Esophagus squamous epithelium (tissue), 5 donors: ENCODE measurements at places on chromosomes 3 and 15. TPM values are rescaled to one million over a fixed set of nuclear protein-coding genes. Genes with fewer than 3 reads are reported as not detected.

- no peak overlapping the region for H3K4me3 ChIP-seq
- no peaks in the 10 kb centered on the region for H3K27me3 ChIP-seq
- peaks cover 8% of the 10 kb centered on the region for H3K4me1 ChIP-seq
- no peaks in the 10 kb centered on the region for H3K36me3 ChIP-seq
- peak overlapping the region; percentile 63 for H3K27ac ChIP-seq
These were observed 130.3 kb downstream of the GHSR start for GRCh38 chr3:172317984-172318383.

DNA sequence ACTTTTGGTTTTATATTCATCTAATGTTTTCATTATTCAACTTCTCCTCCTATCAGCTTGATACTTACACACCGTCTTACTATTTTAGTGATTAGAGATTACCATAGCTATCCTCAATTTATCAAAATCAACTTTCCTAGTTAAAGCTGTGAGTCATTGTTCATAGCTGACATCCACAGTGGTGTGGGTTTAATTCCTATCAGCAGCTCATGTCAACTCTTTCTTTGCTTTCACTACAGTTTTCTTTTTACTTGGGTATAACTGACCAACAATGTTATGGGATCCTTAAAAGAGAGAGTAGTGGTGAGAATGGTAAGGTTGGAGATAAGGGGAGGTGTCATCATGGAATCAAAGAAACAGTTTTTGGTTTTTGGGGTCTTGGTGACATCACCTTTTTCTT is 112.7 kb downstream of the NFKBIZ start:
- no peak overlapping the region for H3K4me3 ChIP-seq
- H3K27ac ChIP-seq = no peak overlapping the region
- no peak for DNase-seq
- H3K36me3 ChIP-seq = no peaks in the 10 kb centered on the region
- H3K27me3 ChIP-seq = no peaks in the 10 kb centered on the region

- no peak for DNase-seq
- no peaks in the 10 kb centered on the region for H3K27me3 ChIP-seq
- H3K4me3 ChIP-seq = no peak overlapping the region
- H3K4me1 ChIP-seq = peaks cover 5% of the 10 kb centered on the region
- no peak overlapping the region for H3K27ac ChIP-seq
These were observed 4.3 kb downstream of the ZMAT3 start for GRCh38 chr3:179067291-179067690.

Gene ITPKA
- total RNA-seq = 0.19 TPM

DNA sequence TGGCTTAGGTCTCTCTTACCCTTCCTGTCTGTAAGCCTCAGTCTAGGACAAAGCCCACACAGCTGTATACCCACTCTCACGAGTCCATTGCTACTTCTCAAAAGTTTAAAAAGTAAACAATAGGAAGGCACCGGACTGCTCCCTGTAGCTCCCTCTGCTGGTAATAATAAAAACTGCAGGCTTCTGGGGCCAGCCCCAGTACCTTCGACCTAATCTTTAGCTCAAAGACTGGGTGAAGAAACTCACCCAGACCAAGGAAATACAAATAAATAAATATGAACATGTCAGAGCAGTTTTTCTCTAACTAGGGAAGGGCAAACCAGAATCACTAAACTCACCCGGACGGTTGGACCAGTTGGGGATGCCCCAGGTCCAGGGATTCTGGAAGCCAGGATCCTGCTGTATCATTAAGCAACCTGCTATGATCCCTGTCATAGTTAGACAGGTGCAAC is 5.0 kb downstream of the FAM219B start:
- peaks cover 86% of the 10 kb centered on the region for H3K36me3 ChIP-seq
- H3K4me3 ChIP-seq = no peak overlapping the region
- H3K27ac ChIP-seq = peak overlapping the region; percentile 5
- no peak for DNase-seq
- no peaks in the 10 kb centered on the region for H3K27me3 ChIP-seq

DNA sequence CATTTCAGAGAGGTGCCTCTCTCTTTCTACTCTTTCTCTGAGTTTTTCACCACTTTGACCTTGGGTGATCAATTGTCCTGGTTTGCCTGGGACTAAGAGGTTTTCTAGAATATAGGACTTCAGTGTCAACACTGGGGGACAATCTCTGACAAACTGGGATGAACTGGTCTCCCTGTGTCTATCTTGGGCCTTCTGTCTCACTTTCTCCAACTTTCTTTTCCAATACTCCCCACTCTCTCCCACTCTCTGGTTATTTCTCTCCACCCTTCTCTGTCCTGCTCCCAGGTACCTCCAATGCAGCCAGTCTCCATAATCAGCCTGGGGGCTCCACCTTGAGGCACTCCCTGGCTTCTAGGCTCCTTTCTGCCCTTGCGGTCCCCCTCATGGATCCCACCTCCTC is 4.7 kb upstream of the ITGA11 start:
- peaks cover 16% of the 10 kb centered on the region for H3K4me1 ChIP-seq
- no peak overlapping the region for H3K4me3 ChIP-seq
- peaks cover 75% of the 10 kb centered on the region for H3K27me3 ChIP-seq
- no peaks in the 10 kb centered on the region for H3K36me3 ChIP-seq
- DNase-seq = no peak
- H3K27ac ChIP-seq = no peak overlapping the region

GRCh38 chr3:122558605-122559004 is 5.5 kb downstream of the PARP9 start:
- peaks cover 12% of the 10 kb centered on the region for H3K4me1 ChIP-seq
- H3K27ac ChIP-seq = no peak overlapping the region
- H3K36me3 ChIP-seq = peaks cover 15% of the 10 kb centered on the region
- H3K27me3 ChIP-seq = no peaks in the 10 kb centered on the region
- H3K4me3 ChIP-seq = no peak overlapping the region
- no peak for DNase-seq

Gene CP
- total RNA-seq = not detected

DNA sequence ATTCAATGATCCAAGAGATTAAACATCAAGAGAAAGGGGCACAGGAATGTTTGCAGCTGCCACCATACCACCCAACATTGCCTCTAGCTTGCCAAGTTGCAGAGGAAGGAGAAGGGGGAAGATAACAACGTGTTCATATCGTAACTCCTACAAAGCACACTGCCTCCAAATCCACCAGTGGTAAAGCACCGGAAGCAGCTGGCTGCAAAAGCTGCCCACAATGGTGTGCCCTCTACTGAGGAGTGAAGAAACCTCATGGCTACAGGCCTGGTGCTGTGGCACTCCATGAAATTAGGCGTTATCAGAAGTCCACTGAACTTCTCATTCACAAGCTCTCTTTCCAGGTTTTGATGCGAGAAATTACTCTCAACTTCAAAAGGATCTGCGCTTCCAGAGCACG is 263.9 kb upstream of the STT3B start:
- H3K36me3 ChIP-seq = no peaks in the 10 kb centered on the region
- H3K4me1 ChIP-seq = no peaks in the 10 kb centered on the region
- no peaks in the 10 kb centered on the region for H3K27me3 ChIP-seq
- H3K4me3 ChIP-seq = no peak overlapping the region
- H3K27ac ChIP-seq = no peak overlapping the region
- no peak for DNase-seq

GRCh38 chr15:73334086-73334485 is 34.7 kb downstream of the HCN4 start:
- H3K27me3 ChIP-seq = no peaks in the 10 kb centered on the region
- no peaks in the 10 kb centered on the region for H3K36me3 ChIP-seq
- H3K4me1 ChIP-seq = no peaks in the 10 kb centered on the region

- H3K27me3 ChIP-seq = no peaks in the 10 kb centered on the region
- H3K4me3 ChIP-seq = no peak overlapping the region
- no peaks in the 10 kb centered on the region for H3K36me3 ChIP-seq
- no peaks in the 10 kb centered on the region for H3K4me1 ChIP-seq
- no peak overlapping the region for H3K27ac ChIP-seq
These were observed 106.3 kb downstream of the DMXL2 start for GRCh38 chr15:51516291-51516690.

Gene TLR9
- not detected for total RNA-seq
